ENCODE measurements at places on chromosomes 7 and 10.

DNA sequence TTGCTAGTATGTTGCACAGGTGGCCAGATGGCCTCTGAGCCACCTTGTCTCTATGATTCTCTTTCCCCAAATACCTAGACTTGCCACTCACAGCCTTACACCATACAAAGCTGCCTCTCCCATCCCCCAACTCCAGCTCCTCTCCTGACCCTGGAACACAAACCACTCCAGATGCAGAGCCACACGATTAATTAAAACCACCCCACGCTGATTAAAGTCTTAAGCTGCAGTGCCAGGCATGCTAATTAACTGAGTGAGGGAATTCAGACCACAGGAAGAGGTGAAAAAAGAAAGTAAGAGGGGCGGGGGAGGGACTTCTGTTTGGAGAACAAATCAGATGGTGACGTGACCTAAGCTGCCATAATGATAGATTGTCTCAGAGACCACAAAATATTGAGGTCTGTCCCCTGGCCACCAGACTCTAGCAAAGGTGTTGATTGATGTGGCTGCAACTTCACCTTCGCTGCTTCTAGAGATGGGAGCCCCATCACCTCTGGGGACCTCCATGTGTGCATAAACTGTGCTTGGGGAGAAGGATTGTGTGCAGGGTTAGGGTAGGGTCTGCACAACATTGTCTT is 331.3 kb downstream of the PLXNA4 start:
- no peak for DNase-seq

DNA sequence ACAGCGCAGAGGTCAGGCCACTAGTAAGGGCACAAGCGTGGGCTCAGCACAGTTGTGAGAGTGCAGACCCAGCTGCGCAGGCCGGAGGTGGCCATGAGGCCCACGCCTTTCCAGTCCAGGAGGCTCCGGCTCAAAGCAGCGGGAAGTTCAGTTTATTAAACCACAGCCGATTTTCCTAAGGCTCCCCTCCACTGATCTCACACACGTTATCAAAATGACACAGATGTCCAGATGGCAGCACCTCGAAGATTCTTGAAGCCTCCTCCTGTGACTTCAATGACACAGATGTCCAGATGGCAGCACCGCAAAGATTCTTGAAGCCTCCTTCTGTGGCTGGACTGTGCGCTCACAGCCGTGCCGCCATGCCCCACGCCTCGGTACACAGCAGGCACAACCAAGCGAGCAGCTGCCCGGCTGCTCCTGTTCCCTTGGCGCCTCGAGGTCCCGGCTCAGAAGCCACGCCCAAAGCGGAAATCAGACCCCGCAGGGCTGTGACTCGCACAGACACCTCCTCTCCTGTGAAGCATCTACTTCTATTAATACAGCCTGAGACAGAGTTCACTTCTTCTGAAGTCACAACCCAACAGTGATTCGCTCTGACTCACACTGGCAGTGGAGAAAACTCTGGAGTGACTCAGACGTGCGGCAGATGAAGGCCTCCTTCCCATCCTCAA is 122.7 kb downstream of the MAD1L1 start:
- peak; percentile 86 for DNase-seq

GRCh38 chr7:4715410-4715776 is 33.3 kb downstream of the FOXK1 start:
- DNase-seq, result no peak

- no peak for DNase-seq
Measured at GRCh38 chr7:71826141-71826540, 586.0 kb downstream of the CALN1 start.

DNA sequence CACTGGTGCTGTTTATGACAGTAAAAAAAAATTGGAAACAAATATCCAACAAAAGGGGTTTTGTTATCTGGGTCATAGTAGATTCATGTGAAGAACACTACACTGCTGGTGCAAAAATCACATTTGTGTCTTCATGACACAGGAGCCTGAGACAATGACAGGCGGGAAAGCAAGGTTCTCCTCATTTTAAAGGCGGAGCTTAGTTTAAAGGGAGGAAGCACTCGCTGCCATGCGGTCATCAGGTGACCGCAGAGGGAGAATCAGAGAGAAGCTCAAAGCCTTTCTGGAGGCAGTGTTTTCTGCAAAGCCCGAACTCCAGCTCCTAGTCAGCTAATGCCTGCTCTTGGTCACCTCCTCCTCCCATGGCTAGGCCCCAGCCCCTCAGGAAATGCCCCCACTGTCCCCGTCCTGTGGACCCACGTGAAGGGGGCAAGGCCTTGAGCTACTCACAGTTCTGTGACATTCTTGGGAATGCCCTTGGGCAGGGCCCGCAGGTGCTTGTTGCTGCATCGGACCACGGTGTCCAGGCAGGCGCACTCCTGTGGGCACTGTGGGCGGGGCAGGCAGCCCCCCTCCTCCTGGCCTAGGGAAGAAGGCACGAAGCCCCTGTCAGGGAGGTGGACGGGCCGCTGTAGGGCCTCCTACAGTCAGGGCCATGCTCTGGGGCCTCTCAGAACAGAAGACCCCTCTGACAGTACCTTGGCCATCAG is 146.1 kb downstream of the SLIT1 start:
- no peak for DNase-seq

- no peak for DNase-seq
Measured at GRCh38 chr7:157432957-157433576, 96.3 kb downstream of the DNAJB6 start.

- DNase-seq, result no peak
Measured at GRCh38 chr7:77338883-77339629, 77.1 kb downstream of the GSAP start.

- DNase-seq, result no peak
Measured at GRCh38 chr10:127123626-127124025, 72.8 kb downstream of the INSYN2A start.

DNA sequence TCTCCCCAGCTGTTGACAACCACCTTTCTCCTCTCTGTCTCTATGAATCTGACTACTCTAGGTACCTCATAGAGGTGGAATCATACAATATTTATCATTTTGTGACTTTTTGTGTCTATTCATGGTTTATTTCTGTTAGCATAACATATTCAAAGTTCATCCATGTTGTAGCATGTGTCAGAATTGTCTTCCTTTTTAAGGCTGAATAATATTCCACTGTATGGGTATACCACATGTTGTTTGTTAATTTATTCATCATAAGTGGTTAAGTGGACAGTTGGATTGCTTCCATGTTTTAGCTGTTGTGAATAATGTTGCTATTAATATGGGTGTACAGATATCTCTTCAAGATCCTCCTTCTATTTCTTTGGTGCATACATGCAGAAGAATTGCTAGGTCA is 69.9 kb upstream of the COMTD1 start:
- no peak for DNase-seq

DNA sequence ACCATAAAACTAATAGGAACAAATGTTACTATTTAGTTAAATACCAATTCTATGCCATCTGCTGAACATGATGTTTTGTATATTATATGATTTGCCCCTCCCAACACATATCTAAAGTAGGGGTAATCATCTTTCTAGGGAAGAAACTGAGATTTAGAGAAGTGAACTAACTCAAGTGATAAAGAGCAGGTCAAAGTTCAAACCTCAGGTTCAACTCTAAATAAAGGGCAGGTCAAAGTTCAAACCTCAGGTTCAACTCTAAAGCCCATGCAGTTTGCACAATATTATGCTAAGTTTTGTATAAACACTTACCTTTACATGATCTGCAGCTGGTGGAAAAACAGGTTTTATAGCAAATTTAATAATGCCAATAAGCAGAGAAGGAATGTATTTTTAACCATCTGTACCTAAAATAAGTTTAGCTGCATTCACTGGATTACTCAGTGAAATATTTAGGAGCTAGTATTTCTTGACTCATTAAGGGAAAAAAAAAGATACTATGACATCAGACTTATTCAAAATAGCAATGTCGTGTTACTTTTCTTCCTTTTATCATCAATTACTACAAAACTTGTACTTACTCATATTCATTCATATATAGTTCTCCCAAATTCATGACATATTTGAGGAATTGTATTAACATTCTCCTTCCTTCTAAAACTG is 1194.3 kb upstream of the CELF2 start:
- no peak for DNase-seq

- no peak for DNase-seq
Measured at GRCh38 chr10:60487543-60487942, 97.9 kb upstream of the ANK3 start.

- DNase-seq, result no peak
Measured at GRCh38 chr10:76405922-76406321, 974.5 kb downstream of the LRMDA start.

GRCh38 chr10:43254881-43255633 is 11.8 kb downstream of the RASGEF1A start:
- no peak for DNase-seq

GRCh38 chr7:34849986-34850385 is 187.3 kb downstream of the DPY19L1 start:
- no peak for DNase-seq

- peak; percentile 62 for DNase-seq
Measured at GRCh38 chr10:61902445-61903220, 1.1 kb downstream of the ARID5B start.

DNA sequence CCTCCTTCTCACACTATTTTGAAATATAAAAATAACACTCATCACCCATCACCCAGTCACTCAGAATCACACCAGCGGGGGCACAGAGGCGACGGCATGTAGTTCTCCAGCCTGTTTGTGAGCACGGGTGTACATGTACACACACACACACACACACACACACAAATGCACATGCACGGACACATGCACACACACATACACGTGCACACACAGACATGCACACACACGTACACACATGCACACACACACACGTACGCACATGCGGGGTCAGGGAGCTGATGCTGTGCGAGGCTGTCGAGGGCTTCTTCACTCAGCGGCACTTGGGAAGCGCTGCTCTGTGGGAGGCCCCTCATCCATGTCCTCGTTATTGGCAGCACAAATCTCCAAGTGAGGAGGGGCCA is 178.8 kb downstream of the ELFN1 start:
- DNase-seq, result no peak

GRCh38 chr10:127738512-127739424 is 1.8 kb downstream of the FOXI2 start:
- DNase-seq, result no peak

DNA sequence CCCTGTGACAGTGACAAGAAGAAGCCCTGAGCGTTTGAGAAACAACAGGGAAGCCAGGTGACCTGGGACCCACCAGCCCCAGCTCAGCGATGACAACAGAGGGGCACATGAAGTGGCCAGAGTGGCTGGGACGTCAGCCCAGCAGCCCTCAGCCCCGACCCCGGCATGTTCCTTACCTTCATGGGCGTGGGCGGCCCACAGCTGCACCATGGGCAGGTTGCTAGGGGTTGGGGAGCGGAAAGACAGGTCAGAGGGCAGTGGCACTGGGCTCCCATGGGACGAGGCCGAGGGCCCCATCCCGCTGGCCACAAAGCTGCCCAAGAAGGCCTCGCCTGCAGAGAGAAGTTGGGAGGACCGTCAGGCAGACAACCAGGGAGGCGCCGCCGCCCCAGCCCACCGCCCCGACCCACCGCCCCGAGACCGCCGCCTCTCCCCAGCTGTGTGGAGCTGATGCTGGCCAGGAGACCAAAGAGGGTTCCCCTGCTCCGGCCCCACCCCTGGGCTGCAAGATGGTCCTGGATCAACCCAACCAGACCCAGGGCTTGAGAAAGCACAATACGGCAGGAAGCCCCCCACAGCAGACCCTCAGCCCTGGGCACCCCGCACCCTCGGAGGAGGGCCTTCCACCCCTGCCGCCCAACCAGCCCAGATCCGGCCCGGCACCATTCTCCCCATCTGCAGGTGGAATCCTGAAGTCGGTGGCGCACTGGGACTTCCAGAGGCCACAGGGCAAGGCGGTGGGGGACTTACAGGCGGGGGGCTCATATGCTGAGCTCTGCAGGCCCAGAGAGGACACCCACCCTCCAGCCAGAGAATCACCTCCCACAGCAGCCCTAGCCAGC is 29.1 kb downstream of the TNRC18 start:
- DNase-seq, result no peak

DNA sequence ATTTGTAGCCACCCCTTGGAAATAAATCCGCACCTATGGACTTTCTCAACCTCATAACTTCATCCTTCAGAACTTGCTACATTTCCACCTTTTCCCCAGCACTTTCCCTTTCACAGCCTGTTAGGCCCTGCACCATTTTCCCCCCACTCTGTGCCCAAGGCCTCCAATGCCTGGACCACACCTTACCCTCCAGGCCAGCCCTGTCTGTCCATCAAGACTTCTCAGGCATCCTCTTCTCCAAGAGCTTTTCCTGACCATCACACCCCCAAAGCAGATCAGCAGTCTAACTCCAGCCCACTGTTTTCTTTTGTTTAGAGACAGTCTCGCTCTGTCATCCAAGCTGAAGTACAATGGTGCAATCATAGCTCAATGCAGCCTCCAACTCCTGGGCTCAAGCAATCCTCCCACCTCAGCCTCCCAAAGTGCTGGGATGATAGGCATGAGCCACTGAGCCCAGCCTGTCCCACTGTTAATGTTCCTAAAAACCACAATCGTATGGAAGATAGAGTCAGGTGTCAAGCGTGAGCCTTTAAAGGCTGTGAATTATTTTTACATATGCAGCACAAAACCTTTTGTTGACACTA is 116.8 kb downstream of the PARD3 start:
- DNase-seq, result no peak

DNA sequence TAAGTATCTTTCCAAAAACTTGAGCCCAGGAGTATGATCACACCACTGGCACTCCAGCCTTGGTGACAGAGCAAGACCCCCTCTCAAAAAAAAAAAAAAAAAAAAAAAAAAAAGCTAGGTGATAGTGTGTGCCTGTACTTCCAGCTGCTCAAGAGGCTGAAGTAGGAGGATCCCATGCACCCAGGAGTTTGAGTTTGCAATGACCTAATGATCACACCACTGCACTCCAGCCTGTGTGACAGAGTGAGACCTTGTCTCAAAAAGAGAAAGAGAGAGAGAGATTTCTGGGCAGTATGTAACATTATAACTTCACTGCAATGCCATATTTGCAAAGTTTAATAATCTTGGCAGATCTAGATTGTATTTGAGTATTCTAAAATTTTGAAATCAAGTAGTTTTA is 47.6 kb downstream of the AKAP9 start:
- no peak for DNase-seq

DNA sequence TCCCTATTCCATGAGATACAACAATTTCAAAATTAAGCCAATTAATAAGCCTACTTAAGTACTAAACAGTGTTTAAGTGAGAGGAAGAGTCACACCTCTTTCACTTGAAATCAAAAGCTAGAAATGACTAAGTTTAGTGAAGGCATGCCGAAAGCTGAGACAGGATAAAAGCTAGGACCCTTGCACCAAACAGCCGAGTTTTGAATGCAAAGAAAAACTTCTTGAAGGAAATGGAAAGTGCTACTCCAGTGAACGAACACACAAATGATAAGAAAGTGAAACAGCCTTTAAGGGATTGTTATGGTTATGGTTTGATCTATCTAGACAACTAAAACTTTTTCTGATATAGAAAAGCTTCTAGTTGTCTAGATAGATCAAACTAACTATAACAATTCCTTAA is 135.4 kb upstream of the KMT2E start:
- DNase-seq, result no peak

- no peak for DNase-seq
Measured at GRCh38 chr7:4828720-4829383, 33.0 kb downstream of the PAPOLB start.

DNA sequence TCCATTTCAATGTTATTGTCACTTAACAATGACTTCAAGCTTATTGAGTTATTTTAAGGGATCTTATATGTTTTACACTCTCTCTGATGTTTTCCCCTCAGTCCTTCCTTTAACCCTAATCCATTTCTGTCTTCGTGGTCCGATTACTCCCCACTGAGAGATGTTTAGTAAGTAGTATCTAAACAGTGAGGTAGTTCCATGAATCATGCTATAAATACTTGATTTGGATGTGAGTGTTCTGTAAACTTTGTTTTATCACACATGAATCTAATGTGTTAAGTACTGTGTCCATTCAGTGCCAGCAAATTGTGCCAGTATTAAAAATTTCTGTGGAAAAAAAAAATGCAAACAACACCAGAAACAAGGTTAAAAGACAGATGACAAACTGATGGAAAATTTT is 18.6 kb downstream of the RPP30 start:
- no peak for DNase-seq

Data from keratinocyte (primary cell).